ENCODE measurements at places on chromosomes 11 and 22.

DNA sequence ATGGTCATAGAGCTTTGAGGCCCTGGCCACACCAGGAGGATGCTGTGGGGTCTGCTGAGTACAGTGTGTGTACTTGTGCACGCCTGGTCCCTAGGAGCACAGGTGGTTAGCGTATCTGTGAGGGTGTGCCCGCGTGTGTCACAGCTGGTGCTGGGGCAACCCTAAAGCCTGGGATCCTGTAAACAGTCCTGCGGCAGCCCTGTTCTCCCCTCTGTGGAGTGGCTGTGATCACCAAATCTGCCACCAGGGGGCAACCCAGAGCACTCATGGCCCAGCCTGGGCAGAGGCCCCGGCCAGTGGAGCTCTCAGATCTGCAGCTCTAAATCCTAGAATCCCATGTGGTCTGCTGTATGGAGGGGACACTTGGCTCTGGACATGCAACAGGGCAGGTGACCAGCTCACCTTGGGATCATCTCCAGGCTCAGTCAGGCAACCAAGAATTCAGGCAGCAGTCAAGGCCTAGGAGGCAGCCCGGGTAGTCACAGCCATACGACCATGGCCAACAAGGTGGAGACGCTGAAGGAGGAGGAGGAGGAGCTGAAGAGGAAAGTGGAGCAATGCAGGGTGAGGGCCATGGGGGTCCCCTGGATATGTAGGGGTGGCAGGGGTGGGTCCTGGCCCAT lies 3.9 kb downstream of the SH3BP1 start:
- peak; percentile 90 for DNase-seq

DNA sequence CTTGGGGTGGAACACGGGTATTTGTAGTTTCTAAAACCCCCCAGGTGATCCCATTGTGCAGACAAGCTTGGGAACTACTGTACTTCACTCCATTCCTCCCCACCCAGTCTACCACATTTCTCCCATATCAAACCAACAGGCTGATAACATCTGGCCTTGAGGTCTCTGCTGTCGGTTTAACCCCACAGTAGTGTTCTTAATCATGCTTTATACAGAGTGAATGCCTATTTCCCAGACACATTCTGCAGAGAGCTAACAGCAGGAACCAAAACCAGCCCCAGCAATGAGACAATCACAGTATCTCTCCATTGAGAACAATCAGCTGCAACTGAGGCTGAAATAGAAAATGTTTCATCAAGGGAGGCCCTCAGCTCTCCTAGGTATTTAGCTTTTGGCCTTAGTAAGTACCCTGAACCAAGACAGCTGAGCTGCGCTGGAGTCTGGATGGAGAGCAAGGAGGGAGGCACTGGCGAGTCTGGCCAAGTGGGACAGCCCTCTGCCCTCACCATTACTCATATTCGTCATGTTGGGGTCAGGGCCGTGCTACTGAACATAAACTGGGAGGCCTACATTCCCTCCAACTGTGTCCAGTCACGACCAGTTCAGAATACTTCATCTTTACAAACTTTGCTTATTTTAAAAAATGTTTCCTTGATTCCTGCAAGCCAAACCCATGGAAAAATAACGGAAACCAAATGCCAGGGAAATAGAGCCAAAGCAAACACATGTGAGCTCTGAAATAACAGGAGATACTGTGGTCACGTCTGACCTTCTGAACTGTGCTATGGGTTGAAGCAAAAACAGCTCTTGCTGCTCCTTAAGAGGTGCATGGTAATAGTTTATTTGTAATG lies 81.0 kb downstream of the CCDC34 start:
- no peak for DNase-seq

DNA sequence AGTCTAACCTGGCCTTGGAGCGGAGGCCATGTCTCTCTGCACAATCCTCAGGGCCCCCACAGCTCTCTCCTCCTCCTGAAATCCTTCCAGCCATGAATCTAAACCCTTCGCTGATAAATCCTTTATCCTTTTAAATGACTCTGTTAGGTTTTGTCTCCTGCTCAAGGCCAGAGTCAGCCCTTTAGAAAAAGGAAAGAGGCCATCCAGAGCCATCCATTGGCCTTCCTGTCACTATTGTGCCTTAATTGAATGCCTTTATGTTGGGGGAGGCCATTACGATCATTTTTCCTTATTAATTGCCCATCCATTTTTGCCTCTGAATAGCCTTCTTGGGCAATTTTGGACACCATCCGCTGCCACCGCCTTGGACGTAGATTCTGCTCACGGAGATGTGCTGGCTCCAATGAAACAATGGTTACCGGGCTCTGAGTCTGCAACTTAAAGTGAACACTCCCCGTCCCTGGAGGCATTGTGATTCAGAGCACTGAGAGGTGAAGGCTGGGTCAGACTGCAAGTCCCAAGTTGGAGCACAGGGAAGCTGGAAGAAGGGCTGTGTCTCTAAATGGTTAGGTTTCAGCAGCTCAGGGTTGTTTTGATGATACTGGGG lies 213.0 kb upstream of the E2F8 start:
- DNase-seq: no peak

- DNase-seq: no peak
These were observed 108.9 kb downstream of the SGSM3 start for GRCh38 chr22:40479126-40479800.

GRCh38 chr22:19900707-19901436 lies 40.7 kb upstream of the COMT start:
- no peak for DNase-seq

DNA sequence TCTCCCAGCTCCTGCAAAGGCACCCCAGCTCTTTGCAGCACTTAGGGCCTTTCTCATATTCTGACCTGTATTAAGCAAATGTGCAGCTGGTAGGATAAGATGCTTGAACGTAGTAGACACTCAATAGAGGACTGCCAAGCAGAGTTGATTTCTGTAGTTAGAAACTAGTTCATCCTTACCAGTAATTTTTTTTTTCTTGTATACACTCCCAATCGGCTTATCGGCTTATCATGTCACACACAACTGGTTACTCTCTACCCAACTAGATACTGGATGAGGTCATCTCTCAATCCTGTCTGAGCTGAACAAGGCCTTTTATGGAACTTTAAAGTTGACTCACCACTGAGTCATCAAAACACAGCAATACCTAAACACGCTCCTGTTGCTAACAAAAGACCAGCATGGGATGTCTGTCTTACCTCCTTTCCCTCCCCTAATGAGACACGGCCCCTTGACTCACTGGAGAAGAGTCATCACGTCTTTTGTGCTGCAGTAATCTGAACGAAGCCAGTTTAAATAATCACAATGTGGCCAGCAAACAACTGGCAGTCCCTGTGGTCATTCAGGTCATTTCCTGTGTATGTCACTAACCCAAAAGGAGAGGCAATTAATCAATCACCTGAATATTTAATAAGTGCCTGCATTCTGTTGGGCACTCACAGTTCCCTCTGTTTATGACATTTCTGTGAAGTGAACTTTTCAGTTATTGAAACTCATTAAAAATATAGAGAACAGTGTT lies 7.5 kb upstream of the WEE1 start:
- DNase-seq: peak; percentile 28

GRCh38 chr22:36221799-36222751 lies 17.3 kb downstream of the APOL2 start:
- peak; percentile 63 for DNase-seq

Measured in activated CD8-positive, alpha-beta memory T cell treated with anti-CD3 and anti-CD28 coated beads, Interleukin-2, amount 50 U/mL, for 4 hours (primary cell).